Ecto neural progenitor cell (in vitro differentiated cells): ENCODE measurements at places on chromosomes 3 and 15.

GRCh38 chr15:78737187-78737820 lies 74.0 kb downstream of the ADAMTS7 start:
- no peak for DNase-seq

- no peak for DNase-seq
These were observed 605.2 kb downstream of the MAGI1 start for GRCh38 chr3:65433480-65433879.

- DNase-seq = no peak
These were observed 154.6 kb downstream of the POLR2M start for GRCh38 chr15:57861034-57861638.

GRCh38 chr3:150912501-150912900 lies 7.3 kb upstream of the MINDY4B start:
- DNase-seq = no peak

GRCh38 chr3:128494367-128494650 lies 1.3 kb upstream of the GATA2 start:
- DNase-seq = peak; percentile 41

DNA sequence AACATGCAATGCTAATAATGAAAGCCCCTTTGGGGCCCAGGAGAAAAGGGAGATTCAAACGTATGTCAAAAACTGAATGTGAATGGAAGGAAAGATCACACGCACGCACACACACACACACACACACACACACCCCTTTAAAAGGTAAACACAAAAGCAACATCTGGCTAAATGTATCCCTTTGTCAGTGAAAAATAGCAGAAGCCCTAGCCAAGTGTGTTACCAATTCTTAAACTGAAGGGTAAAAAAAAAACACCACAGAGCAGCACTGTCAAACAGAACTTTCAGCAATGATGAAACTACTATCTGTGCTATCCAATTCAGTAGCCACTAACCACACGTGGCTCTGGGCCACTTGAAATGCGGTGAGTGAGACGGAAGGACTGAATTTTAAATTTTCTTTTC lies 4.9 kb downstream of the RFTN1 start:
- DNase-seq = no peak

- DNase-seq = no peak
These were observed 200.8 kb upstream of the GADL1 start for GRCh38 chr3:31095255-31095654.

DNA sequence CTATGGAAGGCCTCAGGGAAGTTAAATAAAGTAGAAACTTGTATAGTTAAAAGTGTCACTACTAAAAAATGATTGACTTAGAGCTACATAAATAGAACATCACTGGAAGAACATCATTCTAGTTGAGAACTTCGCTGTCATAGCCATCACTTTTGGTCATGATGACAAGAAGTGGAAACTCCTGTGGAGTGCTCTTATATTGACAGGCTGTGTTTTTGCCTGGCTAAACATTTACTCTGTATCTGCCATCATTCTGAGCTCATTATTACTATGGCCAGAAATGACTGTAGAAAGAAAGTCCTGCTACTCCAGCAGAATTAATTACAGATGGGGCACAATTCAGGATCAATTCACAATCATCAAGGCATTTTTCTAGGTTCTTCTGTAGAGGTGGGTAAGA lies 165.1 kb upstream of the GOLIM4 start:
- no peak for DNase-seq

DNA sequence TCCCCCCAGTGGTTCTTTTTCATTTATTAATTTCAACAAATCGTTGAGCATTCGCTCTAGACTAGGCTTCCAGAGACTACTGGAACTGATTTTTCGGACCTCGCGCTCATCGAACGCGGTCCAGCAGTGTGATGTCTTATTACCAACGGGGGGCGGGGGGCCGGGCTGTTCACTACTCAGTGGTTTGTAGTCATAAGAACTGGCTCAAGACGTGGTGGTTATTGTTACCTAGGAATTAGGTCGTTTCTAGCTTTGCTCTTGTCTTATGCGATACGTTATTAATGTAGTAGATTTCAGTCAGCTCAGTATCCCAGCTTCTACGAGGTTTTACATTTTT lies 858 bp downstream of the RBM5 start:
- no peak for DNase-seq

GRCh38 chr15:22856659-22857058 lies 18.2 kb downstream of the NIPA2 start:
- no peak for DNase-seq

GRCh38 chr15:33086500-33087121 lies 107.9 kb downstream of the FMN1 start:
- no peak for DNase-seq

DNA sequence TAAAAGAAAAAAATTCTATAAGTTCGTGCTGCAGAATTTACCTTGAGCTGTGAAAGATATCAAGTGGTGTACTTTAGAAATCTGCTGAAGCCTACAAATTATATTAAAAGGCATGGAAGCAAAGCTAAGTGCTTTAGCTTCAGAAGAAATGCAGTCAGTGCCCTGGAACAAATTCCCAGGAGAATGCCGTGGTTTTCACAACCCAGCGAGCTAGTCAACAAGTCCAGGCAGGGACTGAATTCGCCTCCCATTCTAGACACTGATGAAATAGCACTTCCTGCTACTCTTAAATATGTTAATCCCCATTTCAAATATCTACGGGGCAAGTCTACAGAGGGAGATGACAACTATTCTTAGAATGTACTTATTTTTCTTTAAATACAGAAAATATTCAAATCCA lies 326.4 kb upstream of the IGF1R start:
- DNase-seq = no peak

- DNase-seq = peak; percentile 84
These were observed 10.1 kb downstream of the SCN10A start for GRCh38 chr3:38805765-38806386.

GRCh38 chr3:39443530-39443929 lies 23.9 kb upstream of the MOBP start:
- DNase-seq = no peak

DNA sequence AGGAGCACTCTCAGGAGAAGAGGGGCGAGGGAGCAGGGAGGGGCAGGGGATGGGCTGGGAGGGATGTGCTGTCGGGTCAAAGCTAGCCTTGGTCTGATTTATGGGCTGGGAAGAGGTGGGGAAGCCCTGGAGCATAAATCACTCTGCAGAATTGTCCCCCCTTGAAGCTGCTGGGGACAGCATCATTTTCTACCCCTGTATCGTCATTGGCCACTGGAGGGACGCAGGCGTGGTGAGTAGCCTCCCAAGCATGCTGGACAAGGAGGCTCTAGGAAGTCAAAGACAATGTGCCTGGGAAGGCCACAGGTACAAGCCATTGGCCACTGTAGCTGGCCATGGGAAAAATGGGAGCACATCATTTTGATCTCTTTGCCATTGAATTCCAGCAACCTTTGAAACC lies 175.5 kb upstream of the CTDSPL start:
- DNase-seq = no peak

DNA sequence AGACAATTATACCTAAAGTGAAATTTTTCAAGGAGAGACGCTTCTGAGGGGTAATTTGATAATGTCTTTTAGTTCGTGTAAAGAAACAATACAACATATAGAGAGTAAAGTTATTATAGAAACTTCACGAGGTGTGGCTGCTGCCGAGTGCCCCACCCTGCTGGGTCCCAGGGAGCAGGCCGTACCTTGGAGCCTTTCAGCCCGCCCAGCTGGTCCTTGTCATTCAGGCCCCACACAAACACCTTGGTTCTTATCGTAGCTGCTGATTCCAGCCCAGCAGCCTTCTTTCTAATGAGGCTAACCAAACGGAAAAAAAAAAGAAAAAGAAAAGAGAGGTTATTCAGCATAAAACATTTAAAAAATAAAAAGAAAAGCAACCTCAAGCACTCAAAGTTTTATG lies 83.1 kb upstream of the OCA2 start:
- DNase-seq = no peak

DNA sequence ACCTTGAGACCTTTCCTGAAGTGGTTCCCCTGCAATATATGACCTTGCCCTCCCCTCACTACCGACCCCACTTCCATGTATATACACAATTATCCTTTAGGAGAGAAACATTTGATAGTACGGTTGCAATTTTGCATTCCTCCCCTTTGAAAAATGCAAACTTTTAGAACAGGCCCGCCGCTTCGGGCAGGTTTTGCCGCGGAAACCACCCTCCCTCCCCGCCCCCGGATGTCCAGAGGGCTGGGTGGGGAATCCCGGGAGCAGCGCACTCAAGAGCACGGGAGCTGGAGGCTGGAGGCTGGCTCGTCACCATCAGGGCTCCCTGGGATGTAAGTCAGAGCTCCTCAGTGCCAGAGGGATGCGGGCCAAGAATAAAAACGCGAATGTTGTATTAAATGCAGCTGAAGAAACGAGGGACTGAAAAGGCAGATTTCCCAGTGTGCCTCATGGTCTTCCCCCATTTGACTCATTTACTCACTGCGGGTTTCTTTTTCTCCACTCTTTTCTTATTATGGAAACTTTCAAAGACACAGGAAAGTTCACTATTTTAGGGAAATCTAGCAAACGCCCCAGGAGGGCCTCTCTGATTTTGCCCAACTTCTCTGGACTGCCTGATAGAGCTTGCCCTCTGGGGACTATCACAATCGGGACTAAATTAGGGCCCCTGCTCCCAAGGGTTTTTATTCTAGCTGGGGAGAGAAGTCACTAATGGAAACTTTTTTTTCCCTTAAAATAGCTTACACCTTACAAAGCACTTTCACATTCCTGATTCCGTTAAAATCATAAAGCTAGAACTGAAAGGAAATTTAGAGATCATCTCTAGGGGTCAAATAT lies 2.9 kb upstream of the USP3 start:
- DNase-seq = peak; percentile 63

- DNase-seq = no peak
These were observed 28.1 kb upstream of the CD200R1L start for GRCh38 chr3:112874725-112875124.

- no peak for DNase-seq
These were observed 10.5 kb downstream of the PTX3 start for GRCh38 chr3:157447026-157447694.
